ENCODE measurements at places on chromosomes 16 and 17.

GRCh38 chr16:87895641-87896141 lies 26.4 kb upstream of the SLC7A5 start:
- no peak for DNase-seq
- H3K27ac ChIP-seq = peak overlapping the region; percentile 33
- H3K36me3 ChIP-seq = no peaks in the 10 kb centered on the region
- H3K4me3 ChIP-seq = no peak overlapping the region

DNA sequence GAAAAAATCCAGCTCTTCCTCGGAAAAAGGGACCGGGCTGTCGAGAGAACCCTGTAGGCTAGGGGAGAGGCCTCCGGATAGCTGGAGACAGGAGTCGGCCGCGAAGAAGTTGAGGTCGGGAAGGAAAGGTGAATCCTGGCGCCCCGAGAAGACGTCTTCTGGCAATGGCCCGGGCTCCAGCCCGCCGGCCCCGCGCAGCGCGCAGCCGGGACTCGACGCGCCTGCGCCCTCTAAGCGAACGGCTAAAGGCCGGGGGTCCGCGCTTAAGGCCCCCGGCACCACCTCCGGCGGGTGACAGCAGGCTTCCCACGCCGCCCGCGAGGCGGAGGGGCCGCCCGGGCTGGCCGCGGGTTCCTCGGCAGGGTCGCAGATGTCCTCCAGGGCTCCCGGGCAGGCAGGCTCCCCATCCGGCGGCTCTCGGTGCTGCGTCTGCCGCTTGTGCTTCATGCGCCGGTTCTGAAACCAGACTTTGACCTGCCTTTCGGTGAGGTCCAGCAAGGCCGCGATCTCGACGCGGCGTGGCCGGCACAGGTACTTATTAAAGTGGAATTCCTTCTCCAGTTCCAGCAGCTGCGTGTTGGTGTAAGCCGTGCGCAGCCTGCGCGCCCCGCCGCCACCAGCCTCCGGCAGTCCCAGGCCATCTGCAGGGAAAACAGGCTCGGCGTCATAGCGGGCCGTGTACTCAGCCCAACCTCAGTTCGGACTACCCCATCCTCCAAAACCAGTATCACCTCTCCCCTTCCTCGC lies 1.6 kb downstream of the HOXB2 start:
- no peaks in the 10 kb centered on the region for H3K36me3 ChIP-seq
- H3K27me3 ChIP-seq = peaks cover 32% of the 10 kb centered on the region
- H3K4me1 ChIP-seq = peaks cover 49% of the 10 kb centered on the region

GRCh38 chr17:8563024-8563776 lies 67.3 kb downstream of the MYH10 start:
- no peak for DNase-seq
- H3K4me3 ChIP-seq = no peak overlapping the region
- no peaks in the 10 kb centered on the region for H3K27me3 ChIP-seq
- H3K27ac ChIP-seq = no peak overlapping the region
- no peaks in the 10 kb centered on the region for H3K4me1 ChIP-seq

DNA sequence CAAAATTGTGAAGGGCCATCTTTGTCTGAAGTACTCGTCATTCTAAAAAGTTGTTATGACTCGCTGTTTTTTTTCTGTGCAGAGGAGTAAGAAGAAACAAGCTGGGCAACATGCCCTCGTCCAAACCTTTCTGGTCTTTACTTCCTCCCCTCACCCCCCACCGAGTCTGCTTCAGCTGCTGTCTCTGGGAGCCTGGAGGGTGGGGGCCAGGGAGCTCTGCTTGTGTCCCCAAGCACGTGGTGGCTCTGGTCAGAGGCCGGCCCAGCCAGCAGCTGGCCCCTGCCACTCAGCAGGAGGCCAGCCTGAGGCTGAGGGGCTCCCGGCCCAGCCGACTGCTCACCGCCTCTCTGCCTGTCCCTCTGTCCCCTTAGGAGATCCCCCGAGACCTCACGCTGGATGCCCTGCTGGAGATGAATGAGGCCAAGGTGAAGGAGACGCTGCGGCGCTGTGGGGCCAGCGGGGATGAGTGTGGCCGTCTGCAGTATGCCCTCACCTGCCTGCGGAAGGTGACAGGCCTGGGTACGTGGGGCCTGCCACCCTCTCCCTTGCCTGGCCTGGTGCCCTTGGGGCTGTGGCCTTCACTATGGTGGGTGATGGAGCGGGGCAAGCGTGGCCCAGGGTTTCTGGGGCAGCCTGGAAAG lies 53.7 kb upstream of the LGALS9 start:
- no peaks in the 10 kb centered on the region for H3K36me3 ChIP-seq
- H3K27ac ChIP-seq = peak overlapping the region; percentile 61
- DNase-seq = no peak
- H3K4me1 ChIP-seq = peaks cover 18% of the 10 kb centered on the region
- H3K27me3 ChIP-seq = no peaks in the 10 kb centered on the region

Measured in stomach (tissue), 19 donors.